NCI-H1048 (cell line): ENCODE measurements at places on chromosomes 12 and 14.

GRCh38 chr12:88063375-88063774 lies 34.2 kb upstream of the C12orf50 start:
- DNase-seq, result no peak

DNA sequence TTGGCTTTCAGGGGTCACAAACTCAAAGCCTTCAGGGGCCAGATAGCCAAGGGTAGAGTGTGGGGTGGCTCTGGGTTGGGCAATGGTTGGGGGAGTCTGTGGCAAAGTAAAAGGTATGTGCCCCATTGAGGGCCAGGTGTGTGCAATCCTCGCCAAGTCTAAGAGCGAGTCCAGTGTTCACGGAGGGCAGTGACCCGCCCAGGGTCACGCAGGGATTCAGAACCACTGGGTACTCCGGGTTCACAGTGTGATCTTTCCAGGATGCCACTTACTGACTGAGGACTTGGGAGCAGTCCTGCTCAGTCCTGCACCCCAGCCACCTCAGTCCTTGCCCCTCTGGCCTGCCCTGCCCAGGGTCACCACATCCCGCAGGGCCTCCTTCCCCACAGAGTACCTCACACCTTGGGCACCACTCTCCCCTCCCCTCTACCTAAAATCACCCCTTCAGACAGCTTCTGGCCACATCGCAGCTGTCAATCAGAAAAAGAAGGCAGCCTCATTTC lies 15.7 kb downstream of the ZDHHC22 start:
- no peak for DNase-seq

GRCh38 chr14:71121711-71122110 lies 214.5 kb downstream of the PCNX1 start:
- no peak for DNase-seq

- DNase-seq, result no peak
These were observed 113.7 kb upstream of the KITLG start for GRCh38 chr12:88693837-88694445.

DNA sequence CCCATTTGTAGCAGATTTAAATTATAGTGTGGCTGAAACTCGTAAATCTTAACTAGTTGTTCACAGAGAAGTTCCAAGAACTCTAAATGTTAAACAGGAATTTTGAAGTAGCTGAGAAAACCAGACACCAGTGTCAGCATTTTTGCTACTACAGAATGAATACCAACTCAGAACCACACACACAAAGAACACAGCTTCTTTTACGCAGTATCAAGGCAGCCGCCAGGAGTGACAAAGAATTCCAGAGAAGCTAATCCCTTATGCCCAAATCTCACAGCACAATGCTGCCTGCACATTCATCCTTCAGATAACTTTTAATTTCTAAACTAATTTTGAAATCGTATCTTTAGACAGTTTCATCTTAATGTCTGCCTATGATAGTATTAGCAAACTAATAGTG lies 37.4 kb downstream of the SLC6A15 start:
- DNase-seq, result no peak

GRCh38 chr14:102873131-102873530 lies 49.3 kb upstream of the AMN start:
- no peak for DNase-seq

GRCh38 chr12:4379405-4379804 lies at the start of gene FGF23:
Gene FGF23 (minus strand): TSS chr12:4379712. CDS start chr12:4379582, 130 bp downstream.
- no peak for DNase-seq

- no peak for DNase-seq
These were observed 47.5 kb downstream of the FIGNL2 start for GRCh38 chr12:51801027-51801426.

DNA sequence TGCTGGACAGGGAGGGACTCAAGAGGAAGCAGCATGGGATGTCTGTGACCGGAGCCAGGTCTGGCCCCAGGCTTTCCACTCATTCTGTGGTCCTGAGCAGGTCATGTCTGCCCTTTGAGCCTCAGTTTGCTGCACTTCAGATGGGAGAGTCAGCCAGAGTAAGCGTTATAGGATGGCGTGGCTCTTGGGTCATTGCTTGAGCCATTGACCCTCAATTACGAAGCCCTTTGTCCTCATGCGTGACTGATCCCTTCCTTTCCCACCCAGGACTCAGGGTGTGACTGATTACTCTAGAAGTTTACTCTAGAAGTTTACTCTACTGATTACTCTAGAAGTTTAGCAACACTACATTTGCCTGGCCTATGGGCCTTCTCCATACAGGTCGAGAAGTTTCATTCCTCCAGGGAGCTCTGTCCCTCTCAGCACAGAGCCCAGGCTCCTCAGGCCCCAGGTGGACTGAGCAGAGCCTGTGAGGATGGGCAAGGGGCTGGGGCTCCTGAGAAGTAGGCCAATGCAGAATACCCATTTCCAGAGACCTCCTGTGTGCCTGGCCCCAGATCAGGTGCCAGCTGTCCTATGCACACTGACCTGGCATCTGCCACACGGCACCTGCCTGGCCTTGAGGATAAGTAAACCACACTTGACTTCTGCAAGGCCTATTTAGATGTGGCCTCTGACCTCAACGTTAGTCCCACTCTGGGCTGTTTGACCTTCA lies 7.6 kb upstream of the IFI27 start:
- DNase-seq, result no peak

DNA sequence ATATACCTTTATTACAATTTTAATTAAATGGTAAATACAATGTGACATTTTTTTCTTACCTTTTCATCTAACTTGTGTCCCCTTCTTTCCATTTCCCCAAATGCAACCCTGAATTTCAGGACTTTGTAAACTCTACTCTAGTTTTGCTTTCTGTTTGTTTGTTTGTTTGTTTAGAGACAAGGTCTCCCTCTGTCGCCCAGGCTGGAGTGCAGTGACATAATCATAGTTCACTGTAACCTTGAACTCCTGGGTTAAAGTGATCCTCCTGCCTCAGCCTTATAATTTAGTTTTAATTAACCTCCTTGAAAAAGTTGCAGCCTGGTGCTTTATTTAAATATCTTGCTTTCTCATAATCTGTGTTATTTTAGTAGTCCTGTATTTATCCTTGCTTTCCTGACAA lies 59.0 kb upstream of the MON2 start:
- DNase-seq, result no peak

GRCh38 chr12:54282949-54283593 lies 2.5 kb downstream of the HNRNPA1 start:
- no peak for DNase-seq

DNA sequence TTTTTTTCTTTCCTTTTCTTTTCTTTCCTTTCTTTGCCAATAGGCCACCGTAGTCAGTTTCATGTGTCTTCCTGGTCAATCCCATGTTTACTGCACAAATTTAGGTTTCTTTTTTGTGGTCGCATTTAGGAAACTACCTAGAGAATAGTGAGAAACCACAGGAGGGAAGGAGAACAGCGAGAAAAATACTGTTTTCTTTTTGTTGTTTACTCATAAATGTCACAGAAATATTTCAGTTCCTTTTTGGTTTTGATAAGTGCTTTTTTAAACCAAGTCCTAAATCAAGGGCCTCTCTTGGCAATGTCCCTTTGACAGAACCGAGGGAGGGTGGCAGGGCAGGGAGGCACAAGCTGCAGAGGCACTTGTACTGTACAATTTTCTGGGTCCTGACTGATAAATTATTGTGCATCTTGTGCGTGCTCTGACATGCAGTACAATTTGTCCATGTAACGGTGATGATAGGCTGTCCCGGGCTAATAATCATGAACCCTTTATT lies 326.1 kb downstream of the CACNA1C start:
- no peak for DNase-seq

GRCh38 chr12:85509857-85510256 lies 229.8 kb downstream of the ALX1 start:
- no peak for DNase-seq

DNA sequence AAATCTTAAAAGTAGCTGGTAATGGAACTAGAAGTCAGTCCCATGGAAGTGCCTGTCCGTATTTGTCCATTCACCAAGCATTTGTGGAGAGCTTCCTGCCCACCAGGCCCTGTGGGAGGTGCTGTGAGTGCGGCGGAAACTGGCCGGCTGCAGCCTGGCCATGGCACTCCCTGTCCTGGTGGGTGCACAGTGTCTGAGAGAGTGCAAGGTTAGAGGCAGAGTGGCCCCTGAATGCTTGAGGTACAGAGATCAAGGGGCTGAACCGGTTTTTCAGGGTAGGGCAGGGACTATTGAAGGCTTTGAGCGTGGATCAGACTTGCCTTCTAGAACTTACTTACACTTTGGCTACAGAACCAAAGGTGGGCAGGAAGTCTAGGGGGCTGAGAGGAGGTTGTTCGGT lies 92.9 kb downstream of the ESR2 start:
- no peak for DNase-seq

DNA sequence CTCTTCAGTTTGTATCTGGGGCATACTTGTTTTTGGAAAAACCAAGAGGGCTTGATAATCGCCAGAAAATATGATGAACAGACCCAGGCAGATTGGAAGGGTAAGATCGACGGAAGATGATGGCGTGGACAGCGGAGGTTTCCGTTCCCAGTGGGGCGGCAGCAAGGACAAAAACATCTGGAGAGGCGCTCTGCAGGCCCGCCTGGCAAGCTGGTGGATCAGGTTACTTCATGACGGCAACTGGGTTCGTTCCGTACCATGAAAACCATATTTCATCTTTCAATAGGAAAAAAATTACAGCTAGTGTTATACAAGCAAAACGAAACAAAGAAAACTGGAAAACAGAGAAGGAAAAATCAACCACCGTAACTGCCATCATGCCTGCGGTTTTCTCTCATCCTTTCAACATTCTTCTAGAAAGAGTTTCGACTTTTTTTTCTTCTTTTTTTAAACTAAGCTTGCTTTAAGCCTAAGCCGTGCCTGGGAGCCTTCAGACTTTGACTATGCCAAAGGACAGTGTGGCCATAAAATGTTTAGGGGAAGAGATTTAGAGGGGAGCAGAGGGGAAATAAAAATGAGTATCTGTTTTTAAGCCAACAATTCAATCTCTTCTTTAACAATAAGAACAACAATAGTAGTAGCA lies 210.5 kb downstream of the FOXN3 start:
- DNase-seq, result no peak

DNA sequence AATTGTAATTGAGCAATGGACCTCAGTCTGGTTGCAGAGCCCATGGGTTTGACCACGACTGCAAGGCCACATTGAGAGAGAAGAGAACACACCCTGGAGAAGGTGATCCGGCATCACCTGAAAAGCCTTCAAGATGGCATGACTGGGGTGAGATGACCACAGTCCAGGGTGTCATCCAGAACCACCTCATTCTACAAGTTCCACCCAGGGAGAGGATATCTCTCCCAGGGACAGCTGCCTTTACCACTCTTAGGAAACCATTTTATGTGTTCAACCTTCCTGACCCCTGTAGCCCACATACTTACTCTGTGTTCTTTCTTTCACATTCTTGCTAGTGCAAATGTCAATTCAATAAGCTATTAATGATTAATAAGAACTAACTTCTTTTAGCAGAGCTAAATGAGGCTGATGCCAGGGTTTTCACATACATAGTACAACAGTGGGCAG lies 43.4 kb upstream of the CPM start:
- DNase-seq, result no peak
